Activated CD4-positive, alpha-beta T cell treated with anti-CD3 and anti-CD28 coated beads for 24 hours (primary cell): ENCODE measurements at places on chromosomes 2 and 18.
A peak's percentile ranks its signal among the peaks of the same experiment; 100 is the strongest.

- no peak for DNase-seq
Measured at GRCh38 chr2:108960006-108960405, 29.0 kb downstream of the EDAR start.

- no peak for DNase-seq
Measured at GRCh38 chr2:45765007-45765727, 113.7 kb downstream of the PRKCE start.

DNA sequence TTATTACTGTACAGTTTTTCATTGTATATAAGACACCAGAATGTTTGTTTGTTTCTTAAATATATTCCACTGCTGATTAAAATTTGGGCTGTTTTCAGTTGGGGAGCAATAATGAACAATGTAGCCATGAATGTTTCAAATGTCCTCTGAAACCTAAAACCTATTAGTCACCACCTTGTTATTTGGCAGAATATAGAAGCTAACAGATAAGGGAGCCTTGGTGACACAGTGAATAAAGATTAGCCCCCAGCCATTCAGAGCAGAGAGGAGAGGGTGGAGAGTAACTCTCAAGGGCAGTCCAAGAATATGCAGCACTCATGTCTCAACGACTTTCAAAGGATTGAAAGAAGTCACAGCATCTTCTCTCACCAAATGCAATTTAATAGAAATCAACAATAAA is 43.1 kb upstream of the ATP8B1 start:
- DNase-seq: no peak

GRCh38 chr2:97951155-97951680 is 44.5 kb downstream of the TMEM131 start:
- DNase-seq: no peak

DNA sequence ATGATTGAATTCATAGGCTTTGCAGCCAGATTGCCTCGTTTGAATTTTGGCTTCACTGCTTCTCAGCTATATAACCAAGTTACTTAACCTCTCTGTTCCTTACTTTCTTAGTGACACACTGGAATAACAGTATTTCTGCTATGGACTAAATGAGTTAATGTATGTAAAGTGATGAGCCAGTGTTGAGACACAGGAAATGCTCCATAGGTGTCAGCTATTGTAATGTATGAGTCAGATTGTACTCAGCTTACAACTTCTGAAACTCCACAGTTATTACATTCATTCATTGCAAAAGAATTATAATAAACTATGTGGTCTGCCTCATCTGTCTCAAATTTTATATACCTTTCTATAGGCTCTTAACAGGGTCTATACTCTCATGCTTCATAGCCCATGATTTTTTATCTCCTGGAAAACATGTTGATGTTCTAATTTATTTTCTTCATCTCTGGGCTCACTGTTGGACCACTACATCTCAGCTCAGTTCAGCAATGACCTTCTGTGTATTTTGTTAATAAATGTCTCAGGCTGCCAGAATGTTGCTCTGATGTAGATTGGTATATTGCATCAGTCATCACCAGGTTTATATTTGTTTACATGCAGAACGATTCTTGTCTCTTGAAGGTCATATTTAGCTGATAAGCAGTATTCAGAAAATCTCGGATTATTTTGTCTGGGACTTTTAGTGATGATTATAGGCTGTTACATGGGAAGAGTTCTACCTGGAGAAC is 76.2 kb downstream of the MAP3K20 start:
- DNase-seq: no peak

DNA sequence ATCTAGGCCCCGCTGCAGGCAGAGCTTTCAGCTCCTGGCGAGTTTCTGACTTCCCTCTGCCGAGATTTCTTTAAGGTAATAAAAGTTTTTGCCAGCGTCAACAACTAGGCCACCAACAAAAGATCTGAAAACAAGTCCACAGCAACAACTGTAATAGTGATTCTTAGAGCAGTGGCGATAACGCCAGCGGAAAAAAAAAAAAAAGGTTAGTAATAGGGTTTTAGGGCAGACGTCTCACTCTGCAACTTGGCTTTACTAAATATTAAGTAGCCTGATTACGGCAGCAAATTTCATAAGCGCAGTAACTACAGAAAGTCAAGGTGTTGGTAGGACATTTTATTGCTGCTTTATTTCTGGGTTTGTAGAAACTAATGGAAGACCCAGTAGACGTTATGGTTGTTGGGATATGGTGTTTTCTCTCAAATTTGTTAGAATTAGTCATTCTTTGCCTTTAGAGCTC is 481 bp downstream of the SLC30A6 start:
- DNase-seq: no peak

GRCh38 chr2:71492112-71492511 is 38.8 kb downstream of the DYSF start:
- no peak for DNase-seq

- DNase-seq: no peak
Measured at GRCh38 chr2:200302940-200303727, 3.4 kb upstream of the SPATS2L start.

DNA sequence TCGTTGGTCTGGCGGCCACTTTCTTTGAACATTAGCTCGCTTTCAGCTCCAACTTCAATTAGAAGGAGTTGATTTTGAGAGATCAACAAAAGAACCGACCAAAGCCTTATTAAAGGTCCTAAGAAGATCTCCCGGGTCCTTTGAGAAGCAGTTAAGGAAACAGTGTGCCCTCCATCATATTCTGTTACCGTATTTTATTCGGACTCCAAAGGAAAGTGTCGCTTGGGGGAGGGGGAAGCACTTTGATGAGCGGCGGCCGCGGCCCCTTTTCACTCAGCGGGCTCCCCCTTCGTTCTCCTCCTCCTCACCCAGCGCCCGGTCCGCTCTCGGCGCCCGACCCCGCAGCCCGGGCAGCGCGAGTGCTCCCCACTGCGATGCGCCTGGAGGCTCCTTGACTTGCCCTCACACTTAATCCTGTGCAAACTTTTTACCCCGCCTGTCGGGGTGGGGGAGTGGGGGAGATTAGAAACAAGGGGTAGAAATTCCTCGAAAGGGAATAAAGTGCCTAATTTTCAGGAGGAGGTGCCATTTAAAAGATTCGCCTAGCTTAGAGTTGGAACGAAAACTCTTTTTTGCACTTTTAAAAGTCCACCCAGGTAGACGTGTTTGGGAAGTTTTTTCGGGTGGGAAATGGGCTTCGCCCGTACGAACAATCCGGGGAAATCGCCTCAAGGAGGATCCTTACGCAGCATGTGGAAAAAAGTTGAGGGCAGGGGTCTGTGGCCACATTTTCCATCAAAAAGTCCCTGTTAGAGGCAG is 1.2 kb upstream of the OTX1 start:
- no peak for DNase-seq

DNA sequence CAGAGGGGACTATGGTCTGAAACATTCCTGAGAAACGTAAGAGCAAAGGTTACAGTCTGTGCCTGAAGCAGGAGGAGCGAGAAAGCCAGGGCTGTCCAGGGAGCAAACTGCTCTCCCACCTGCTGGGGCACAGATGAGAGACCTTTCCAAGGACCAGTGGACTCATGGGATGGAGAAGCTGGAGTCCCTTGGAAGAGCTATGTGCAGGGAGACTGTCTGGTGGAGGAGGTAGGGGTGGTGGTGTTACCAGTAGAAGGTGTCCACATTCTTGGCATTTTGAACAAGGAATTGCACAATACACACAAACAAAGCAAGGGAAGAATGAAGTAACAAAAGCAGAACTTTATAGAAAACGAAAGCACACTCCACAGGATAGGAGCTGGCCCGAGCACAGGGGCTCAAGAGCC is 97.9 kb upstream of the CYRIA start:
- no peak for DNase-seq

DNA sequence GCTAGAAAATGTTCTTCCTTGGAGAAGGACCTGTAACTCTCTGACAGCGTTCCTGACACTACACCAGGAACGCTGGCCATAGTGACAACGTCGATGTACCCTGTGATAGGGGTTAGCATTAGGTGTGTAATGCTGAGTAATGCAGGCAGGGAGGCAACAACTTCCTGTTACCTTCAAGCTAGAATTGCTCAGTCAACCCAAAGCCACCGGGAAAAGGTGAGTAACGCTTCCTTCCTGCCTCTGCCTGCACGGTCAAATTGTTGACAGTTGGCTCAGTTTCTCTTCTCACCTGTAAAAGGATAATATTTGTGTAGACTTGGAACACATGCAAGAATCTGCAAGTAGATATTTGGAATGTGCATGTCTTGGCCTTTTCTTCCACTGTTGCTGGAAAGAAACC is 12.7 kb downstream of the FAM110C start:
- peak; percentile 7 for DNase-seq

DNA sequence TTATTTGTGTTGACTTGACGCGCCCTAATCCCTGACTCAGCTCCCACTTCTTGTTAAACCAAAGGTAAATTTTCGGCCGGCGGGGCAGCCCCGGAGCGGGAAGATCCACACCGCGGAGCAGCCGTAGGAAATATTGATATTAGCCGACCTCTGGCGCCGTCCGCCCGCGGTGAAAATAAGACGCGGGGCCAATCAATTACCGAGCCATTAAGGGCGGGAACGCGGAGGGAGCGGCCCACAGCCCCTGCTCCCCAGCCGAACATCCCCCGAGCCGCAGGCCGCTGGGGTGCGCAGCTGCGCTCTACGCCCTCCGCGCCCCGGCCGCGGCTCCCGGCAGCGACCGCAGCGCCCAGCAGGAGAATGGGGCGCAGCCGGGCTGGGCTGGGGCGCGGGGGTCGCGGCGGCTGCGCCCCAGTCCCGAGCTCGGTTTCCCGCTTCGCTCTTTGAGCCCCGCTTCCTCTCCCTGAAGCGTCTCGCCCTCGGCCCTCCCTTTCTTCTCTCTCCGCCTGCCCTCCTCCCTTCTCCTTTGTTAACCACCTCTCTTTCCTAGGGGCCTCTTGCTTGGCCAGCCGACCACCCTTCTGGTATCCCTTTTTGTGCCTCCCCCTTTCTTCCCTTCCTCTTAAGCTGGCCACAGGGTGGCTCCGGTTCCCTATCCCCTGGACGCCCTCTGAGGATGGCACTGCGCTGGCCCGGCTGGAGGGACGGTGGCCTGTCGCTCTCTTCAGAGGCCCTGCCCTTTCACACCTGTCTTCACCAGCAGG is 40.9 kb downstream of the CELF4 start:
- no peak for DNase-seq

DNA sequence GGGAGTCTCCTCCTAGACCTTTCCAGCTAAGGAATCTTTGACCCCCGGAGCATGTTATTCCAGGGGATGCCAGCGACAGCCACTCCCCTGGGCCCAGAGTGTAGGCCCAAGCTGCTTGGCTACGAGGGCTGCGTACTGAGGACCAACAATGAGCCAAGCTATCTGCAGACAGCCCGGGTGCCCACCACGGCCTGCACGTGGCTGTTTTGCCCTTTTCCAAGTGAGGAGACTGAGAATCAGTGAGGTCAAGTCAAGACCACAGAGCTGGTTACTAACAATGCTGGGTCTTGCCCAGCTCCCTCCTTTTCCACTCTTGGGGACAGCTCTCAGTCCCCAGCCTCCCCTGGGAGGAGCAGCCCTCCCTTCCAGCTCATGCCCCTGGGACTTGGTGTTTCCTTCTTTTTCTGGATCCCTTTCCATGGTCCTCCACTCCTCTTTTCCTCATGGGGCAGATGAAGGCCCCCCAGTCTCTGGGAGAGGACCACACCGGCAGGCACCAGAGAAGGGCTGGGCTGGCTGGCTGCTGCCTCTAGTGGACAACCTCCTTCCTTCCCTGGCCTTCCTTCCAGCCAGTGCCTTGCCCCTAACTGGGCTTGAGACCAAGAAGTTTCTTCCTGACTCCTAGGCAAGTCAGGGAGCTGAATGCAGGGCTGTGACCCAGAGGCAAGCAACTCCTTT is 550 bp upstream of the MALL start:
- DNase-seq: no peak

DNA sequence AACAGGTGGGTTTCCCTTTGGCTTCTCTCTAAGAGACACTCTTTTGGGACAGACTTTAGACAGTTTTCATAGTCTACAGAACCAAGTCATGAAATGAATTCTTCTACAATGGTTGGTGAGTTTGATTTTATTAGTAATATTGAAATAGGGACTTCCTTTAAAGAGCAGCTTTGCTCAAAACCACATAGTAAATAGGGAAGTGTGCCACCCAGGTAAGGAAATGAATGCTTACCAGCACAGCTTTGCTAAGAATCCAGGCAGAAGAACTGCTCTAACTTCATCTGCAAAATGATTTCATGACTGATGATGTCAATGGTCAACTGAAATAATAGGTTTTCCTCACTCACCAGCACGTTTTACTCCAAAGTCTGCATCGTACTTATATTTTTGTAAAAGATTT is 89.2 kb downstream of the NYAP2 start:
- DNase-seq: no peak

GRCh38 chr2:207944979-207945600 is 80.2 kb downstream of the PLEKHM3 start:
- no peak for DNase-seq

GRCh38 chr2:106339132-106339531 is 129.1 kb downstream of the RGPD3 start:
- DNase-seq: no peak

DNA sequence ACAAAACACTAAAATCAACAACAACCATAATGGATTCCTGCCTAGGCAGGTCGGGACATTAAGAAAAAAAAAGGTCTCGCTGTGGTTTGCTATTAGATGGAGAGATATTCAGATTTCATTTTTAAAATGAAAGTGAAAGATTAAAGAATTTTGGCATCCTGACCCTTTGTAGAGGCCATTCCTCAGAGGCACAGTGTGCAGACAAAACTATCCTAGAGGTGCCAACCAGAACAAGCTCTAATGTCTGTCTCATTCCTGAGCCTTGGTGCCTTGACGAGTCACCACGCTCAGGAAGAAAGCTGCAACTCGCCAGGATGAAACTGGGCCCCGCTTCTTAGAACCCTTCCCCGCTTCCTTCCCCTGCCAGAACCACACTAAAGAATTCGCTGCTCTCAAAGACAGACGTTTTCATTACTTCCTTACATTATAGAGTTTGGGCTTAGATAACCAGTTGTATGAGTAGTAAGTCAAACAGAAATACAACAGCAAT is 156.0 kb downstream of the TGIF1 start:
- DNase-seq: no peak

GRCh38 chr2:238025741-238026360 is 35.0 kb upstream of the SCLY start:
- DNase-seq: no peak
